ENCODE measurements at places on chromosomes 4 and X.

GRCh38 chr4:1202526-1203011 is 30.2 kb upstream of the SPON2 start:
- no peak for DNase-seq

DNA sequence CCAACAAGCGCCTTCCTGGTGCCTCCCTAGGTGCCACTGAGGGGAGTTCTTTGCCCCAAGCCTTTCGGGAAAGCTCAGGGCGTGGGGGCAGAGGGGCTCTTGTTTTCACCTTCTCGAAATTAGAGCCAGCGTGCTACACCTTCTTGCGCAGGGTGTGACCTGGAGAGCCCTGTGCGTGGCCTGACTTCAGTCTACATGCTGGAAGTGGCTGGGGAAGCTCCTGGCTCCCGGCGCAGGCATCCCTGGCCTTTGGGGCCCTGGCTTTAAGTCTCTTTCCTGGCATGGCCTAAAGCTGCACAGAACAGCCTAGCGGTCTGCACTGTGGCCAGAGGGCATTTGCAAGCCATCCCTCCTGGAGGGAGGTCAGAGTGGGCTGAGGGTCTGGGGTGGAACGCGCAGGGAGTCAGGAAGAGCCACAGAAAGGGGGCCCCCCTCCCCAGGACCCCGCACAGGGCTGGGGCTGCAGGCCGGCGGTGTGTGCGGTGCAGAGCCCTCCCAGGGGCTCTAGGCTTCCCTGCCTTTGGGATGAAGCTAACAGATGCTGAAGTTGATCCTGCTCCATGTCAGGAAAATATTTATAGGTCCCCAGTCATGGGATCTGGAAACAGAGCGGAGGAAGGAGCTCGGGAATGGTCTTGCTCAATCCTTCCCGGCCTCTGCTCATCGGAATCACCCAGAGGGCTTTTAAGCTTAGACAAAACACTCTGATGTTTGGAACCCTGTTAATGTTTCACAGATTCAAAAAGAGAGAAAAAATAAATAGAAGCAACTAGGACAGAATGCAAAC is 781 bp upstream of the SPON2 start:
- DNase-seq, result no peak

GRCh38 chr4:156182269-156182668 is 228.6 kb upstream of the CTSO start:
- no peak for DNase-seq

- no peak for DNase-seq
These were observed 221.0 kb downstream of the NAF1 start for GRCh38 chr4:162945713-162946112.

DNA sequence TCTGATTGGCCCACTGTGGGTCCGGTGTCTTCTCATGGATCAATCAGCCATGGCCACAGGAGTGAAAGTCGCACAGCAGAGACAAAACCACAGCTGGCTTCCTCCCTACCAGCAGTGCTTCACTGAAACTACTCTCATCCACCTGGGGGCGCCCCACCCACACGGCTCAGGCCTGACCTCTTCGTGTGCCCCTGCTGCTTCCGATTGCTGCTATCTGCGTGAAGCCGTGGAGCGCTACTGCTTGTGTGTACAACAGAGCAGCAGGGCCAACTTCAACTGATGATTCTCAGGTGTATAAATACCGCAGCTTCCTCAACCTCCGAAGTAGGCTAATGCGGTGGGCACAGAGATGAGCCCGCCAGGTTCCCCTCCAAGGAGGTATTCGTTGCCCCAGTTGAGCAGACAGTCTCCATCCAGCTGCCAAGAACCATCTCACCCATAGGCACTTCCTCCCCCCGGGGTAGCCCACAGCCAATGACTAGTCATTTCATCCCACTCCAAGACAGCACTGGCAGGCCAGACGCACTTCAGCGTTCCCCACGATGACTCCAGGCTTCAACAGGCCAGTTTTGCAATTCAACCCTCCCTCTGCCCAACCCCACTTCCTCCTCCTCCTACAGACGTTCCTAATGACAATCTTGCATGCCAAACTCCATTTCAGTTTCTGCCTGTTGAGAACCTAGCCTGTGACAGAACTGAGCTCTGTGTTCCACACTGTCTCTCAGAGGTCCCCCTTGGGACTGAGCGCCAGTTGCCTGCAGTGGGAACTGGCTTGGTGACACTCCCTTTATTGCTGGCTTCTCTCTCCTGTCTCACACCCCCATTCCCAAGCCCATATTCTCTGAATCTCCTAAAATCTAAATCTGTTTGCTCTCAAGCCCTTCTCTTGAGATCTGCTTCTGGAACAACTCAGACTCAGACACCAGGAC is 41.3 kb upstream of the ATP6AP2 start:
- DNase-seq, result no peak

Measured in cerebellar nuclear complex (tissue), 1 donor.